ENCODE measurements at places on chromosomes 2 and 18.

DNA sequence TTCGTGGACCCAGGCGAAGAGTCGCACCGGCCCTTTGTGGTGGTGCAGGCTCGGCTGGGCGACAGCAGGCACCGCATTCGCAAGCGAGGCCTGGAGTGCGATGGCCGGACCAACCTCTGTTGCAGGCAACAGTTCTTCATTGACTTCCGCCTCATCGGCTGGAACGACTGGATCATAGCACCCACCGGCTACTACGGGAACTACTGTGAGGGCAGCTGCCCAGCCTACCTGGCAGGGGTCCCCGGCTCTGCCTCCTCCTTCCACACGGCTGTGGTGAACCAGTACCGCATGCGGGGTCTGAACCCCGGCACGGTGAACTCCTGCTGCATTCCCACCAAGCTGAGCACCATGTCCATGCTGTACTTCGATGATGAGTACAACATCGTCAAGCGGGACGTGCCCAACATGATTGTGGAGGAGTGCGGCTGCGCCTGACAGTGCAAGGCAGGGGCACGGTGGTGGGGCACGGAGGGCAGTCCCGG is 3.5 kb downstream of the INHBB start:
- DNase-seq: no peak

DNA sequence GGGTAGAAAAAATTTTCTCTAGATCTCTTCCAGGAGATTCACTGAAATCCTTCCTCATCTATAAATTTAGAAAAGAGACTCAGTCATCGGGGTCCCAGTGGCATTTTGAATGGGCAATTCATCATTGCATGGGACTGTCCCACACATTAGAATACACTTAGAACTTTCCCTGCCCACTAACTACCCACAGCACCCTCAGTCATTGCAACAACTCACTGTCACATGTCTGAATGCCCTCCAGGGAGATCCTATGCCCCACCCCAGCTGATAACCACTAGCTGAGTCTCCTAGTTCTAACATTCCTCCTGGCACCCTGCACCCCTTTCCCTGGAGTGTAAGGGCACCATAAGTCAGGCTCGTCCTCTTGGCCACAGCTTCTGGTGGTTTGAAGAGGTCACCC is 89.6 kb downstream of the INSIG2 start:
- no peak for DNase-seq

- DNase-seq: no peak
These were observed 154.7 kb downstream of the SOX11 start for GRCh38 chr2:5846881-5847280.

DNA sequence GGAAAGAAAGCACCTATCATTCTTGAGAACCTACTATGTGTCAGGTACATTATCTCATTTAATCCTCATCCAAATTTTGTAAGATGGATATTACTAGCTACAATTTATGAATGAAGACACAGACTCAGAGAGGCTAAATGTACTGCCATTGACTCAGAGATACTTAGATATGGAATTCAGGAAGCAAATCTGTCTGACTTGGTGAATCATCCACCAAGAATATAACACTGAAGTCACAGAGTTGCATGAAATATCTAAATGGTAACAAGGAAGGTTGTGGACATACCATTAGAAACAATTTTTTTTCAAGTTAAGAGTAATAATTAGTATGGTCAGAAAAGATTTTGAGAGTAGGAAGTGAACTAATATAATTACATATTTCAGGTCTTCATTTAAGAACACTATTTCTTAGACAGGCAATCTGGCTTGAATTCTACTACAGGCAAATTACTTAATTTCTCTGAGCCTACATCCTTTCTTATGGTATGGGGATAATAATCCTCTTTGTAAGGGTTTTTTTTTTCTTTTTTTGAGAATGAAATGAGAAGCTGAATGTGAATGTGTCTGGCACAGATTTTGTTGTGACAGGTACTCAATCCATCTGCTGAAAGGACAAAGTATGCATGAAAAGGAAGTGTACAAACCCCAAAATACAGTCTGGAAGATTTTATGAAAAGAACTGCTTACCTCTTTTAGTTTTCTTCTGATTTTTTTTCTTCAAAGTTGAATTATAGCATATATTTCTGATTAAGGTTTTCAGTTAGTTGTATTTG is 14.8 kb upstream of the C2orf66 start:
- no peak for DNase-seq

DNA sequence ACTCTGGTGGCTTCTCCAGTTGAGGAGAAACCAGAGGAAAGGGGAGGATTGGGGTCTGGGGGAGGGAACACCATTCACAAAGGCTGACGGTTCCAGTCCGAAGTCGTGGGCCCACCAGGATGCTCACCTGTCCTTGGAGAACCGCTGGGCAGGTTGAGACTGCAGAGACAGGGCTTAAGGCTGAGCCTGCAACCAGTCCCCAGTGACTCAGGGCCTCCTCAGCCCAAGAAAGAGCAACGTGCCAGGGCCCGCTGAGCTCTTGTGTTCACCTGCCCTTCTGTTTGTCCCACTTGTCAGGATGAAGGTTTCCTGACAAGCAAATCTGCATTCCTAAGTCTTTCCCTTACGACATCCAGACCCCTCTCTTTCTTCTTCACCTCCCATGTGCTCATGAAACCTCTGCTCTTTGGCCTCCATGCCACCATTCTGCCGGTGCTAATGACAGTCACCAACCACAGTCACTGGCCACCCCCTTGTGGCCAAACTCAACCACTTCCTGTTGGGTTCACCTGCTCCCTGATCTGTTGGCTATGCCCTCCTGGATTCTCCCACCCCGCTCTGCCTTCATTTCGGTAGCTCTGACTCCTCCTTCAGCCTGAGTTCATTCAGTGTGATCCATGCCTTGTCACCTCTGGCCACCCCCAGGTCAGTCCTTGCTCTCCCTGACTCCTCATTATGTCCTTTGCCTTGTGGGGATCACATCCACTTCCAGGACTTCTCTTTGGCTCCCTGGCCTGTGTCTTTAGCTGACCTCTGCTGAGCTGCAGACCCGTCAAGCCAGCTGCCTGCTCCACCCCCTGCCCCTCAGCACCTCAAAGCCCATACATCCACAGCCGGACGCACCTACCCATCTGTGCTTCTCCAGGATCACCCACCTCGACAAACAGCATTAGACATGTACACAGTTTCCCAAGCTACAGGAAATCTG is 17.6 kb downstream of the EMX1 start:
- DNase-seq: no peak

GRCh38 chr2:239927424-239927981 is 97.6 kb downstream of the NDUFA10 start:
- peak; percentile 56 for DNase-seq
